Natural killer cell treated with Interleukin-12 subunit alpha and Interleukin-12 subunit beta and Interleukin-15 and Interleukin-18, amount 100 ng/mL, for 72 hours (primary cell): ENCODE measurements at places on chromosomes 13 and 19. TPM values are rescaled to one million over a fixed set of nuclear protein-coding genes. Genes with fewer than 3 reads are reported as not detected.

- no peak for DNase-seq
Measured at GRCh38 chr13:43755844-43756243, 30.9 kb downstream of the ENOX1 start.

Gene EFNB2
- total RNA-seq = 0.28 TPM

Gene CDX2
- not detected for total RNA-seq

DNA sequence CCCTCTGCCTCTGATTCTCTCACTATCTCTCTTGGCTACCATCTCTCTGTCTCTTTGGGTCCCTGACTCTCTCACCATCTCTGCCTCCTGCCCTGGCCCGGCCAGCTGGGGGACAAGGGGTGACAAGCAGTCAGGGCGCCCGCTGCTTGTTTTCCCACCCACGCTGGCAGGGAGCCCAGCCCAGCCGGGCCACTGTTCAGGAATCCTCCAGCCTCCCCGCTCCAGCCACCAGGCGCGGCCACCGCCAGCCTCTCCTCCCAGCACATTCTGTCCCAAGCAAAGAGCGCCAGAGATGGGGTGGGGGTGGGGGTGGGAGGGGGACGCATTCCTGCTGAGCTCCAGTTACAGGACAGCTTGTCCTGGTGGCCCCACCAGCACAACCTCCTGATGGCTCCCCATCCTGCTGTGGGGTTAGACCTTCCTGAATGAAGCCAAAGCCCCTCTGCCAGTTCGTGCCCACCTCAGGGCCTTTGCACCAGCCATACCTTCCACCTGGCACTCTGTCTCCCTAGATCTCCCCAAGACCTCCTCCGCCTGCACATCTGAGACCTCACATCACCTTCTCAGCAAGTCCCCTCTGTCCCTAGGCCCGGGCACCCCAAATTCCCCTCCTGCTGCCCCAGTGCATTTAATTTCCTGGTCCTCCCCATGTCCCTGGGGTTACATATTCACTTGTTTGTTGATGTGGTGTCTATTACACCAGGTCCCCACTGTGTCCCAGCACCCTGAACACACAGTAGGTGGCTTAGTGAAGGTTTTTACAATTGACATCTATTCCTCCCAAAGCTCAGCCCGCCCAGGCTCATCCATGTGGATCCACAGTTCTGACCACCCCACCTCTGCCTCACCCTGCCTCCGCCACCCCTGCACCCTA lies 12.5 kb downstream of the ARRDC2 start:
- DNase-seq = no peak
